ENCODE measurements at places on chromosomes 5 and 9. TPM values are rescaled to one million over a fixed set of nuclear protein-coding genes. Genes with fewer than 3 reads are reported as not detected.

SPATA31D4 gene
- not detected for total RNA-seq

RICTOR gene
- 51.1 TPM for total RNA-seq

CTNND2 gene
- total RNA-seq: 6.9 TPM

DNA sequence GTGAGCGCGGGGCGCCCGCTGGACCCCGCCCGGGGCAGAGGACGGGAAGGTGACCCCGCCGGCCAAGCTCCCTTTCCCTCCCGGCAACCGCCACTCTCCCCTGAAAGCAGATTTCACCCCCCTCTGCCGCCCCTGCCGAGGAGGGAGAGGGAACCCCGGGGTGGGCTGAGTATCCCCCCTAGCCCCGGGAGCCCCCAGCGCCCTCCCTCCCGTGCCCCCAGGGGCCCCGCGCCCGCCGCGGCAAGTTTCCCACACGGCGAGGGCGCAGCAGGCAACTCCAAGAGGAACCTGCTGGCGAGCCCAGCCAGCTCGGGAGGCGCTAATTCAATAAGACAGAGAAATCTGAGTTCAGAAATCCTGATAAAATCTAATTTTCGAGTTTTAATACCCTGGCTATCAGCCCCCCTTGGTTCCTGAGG is 1.6 kb downstream of the NTNG2 start:
- H3K4me3 ChIP-seq: peak overlapping the region; percentile 42
- no peak overlapping the region for H3K27ac ChIP-seq
- DNase-seq: no peak
- H3K4me1 ChIP-seq: peaks cover 24% of the 10 kb centered on the region
- H3K27me3 ChIP-seq: peaks cover 76% of the 10 kb centered on the region

DNA sequence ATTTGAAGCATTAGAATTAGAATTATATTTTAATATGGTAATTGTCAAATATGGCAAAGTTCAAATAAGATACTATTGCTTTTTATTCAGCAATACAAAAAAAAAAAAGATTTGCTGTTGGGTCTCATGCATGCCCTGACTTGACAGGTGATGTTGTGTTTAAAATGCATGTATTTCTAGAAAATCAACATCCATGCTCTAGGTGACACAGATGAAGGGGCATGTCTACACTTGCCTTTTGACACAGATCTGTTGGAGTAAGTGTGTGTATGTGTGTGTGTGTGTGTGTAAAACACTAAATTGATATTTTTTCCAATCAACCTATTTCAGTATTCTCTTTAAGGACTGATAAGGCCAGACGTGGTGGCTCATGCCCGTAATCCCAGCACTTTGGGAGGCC is 38.1 kb upstream of the SMARCA2 start:
- H3K36me3 ChIP-seq: no peaks in the 10 kb centered on the region
- H3K4me3 ChIP-seq: no peak overlapping the region

- H3K27ac ChIP-seq: no peak overlapping the region
- peaks cover 6% of the 10 kb centered on the region for H3K4me1 ChIP-seq
- no peaks in the 10 kb centered on the region for H3K36me3 ChIP-seq
- H3K4me3 ChIP-seq: no peak overlapping the region
Observed at GRCh38 chr5:149823375-149823774, 93.3 kb downstream of the PPARGC1B start.

GRCh38 chr5:179377421-179378115 is 32.3 kb upstream of the ADAMTS2 start:
- no peak overlapping the region for H3K27ac ChIP-seq
- DNase-seq: no peak
- no peaks in the 10 kb centered on the region for H3K27me3 ChIP-seq
- H3K36me3 ChIP-seq: no peaks in the 10 kb centered on the region
- no peaks in the 10 kb centered on the region for H3K4me1 ChIP-seq
- H3K4me3 ChIP-seq: no peak overlapping the region

- no peak for DNase-seq
- no peak overlapping the region for H3K4me3 ChIP-seq
- H3K36me3 ChIP-seq: no peaks in the 10 kb centered on the region
- no peaks in the 10 kb centered on the region for H3K27me3 ChIP-seq
- H3K27ac ChIP-seq: no peak overlapping the region
Observed at GRCh38 chr5:44885903-44886302, 77.2 kb downstream of the MRPS30 start.

- H3K4me3 ChIP-seq: no peak overlapping the region
- H3K36me3 ChIP-seq: peaks cover 9% of the 10 kb centered on the region
- H3K27ac ChIP-seq: no peak overlapping the region
- H3K4me1 ChIP-seq: peaks cover 42% of the 10 kb centered on the region
- no peaks in the 10 kb centered on the region for H3K27me3 ChIP-seq
- DNase-seq: no peak
Observed at GRCh38 chr5:141598391-141599345, 20.1 kb downstream of the DIAPH1 start.
